Cardiac muscle cell (in vitro differentiated cells and primary cell): ENCODE measurements at places on chromosomes 5 and 9. TPM values are rescaled to one million over a fixed set of nuclear protein-coding genes. Genes with fewer than 3 reads are reported as not detected.
A peak's percentile ranks its signal among the peaks of the same experiment; 100 is the strongest.

DNA sequence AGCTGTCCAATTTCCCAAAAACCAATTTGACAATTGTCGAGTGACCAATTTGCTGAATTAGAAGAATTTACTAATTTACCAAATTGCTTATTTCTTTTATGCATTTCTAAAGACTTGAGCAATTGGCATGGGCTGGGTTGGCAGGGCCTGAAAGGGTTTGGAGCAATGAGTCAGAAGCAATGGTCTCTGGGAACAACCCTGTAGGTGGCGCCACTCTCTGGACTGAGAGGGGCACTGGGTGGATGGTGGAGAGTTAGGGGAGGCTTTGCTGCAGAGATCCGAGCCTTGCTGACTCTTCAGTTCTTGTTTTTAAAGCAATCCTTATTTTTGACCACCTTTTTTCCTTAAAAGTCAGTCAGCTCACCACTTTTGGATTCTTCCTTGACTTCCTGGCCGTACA, 71.5 kb upstream of the RPS23 start:
- H3K36me3 ChIP-seq = no peaks in the 10 kb centered on the region
- H3K27ac ChIP-seq = peak overlapping the region; percentile 69
- H3K4me3 ChIP-seq = no peak overlapping the region

GRCh38 chr5:147560718-147561331, 51.0 kb upstream of the DPYSL3 start:
- H3K36me3 ChIP-seq = no peaks in the 10 kb centered on the region
- no peak overlapping the region for H3K27ac ChIP-seq
- no peak for DNase-seq
- H3K4me3 ChIP-seq = no peak overlapping the region

Gene CARTPT
- total RNA-seq = not detected in 2 replicates

DNA sequence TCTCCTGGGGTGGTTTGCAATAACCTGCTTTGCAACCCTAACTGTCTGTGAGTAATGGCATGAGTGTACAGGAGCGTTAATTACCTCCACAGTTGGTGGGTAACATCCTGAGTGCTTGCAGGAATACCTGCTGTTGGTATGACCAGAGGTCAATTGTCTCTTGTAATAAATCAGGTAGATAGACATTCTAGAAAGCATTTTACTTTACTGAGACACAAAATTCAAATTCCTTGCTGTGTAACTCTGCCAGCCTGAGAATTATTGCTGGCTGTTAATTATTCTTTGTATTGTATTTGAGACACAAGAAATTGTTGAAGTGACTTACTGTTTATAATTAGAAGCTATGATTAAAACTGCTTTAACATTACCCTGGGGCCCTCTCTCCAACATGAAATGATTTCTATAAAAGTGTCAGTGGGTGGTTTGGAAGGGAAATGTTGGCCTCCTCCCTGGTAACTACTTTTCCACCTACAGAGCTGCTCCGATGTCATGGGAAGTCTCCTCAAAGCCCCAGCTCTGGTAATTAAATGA, 150.8 kb upstream of the ADCY2 start:
- no peak overlapping the region for H3K27ac ChIP-seq
- H3K4me3 ChIP-seq = no peak overlapping the region
- H3K27me3 ChIP-seq = no peaks in the 10 kb centered on the region
- H3K36me3 ChIP-seq = no peaks in the 10 kb centered on the region
- no peak for DNase-seq

DNA sequence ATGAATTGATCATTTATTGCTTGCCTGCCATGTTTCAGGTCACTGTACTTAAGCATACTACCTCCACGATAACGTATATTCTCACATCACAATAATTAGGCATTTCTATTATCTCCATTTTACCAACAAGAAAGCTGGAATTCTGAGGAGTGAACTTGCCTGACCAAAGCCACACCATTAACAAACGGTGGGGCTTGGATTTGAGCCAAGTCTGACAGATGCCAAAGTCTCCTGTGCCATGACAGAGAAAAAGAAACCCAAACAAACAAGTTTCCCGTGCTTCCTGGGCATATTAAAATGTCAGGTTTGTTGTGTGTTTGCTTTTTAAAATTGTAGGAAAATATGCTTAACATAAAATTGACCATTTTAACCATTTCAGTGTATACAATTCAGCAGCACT, 40.8 kb upstream of the KCNV2 start:
- peaks cover 12% of the 10 kb centered on the region for H3K4me1 ChIP-seq
- no peak overlapping the region for H3K4me3 ChIP-seq
- H3K36me3 ChIP-seq = no peaks in the 10 kb centered on the region
- H3K27ac ChIP-seq = no peak overlapping the region

DNA sequence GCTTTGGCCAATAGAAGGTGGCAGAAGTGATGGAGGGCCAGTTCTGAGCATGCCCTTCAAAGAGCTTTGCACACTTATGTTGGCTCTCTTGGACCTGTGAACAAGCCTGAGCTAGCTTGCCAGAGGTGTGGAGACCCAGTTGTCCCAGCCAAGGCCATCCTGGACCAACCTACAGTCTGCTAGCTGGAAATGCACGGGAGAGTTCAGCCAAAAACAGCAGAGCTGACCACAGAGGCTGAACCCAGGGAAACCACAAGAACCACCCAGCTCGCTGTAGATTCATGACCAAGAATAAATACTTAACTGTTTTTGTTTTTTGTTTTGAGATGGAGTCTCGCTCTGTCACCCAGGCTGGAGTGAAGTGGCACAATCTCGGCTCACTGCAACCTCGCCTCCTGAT, 65.4 kb upstream of the HAND1 start:
- no peak overlapping the region for H3K4me3 ChIP-seq
- H3K36me3 ChIP-seq = no peaks in the 10 kb centered on the region
- DNase-seq = no peak
- H3K27me3 ChIP-seq = peaks cover 5% of the 10 kb centered on the region
- H3K4me1 ChIP-seq = no peaks in the 10 kb centered on the region
- no peak overlapping the region for H3K27ac ChIP-seq

Gene GKAP1
- total RNA-seq = 8.1 and 11.7 TPM in 2 replicates

GRCh38 chr9:104860263-104860662, 67.7 kb downstream of the ABCA1 start:
- peaks cover 9% of the 10 kb centered on the region for H3K4me1 ChIP-seq
- H3K27me3 ChIP-seq = no peaks in the 10 kb centered on the region
- H3K36me3 ChIP-seq = peaks cover 7% of the 10 kb centered on the region
- no peak overlapping the region for H3K27ac ChIP-seq

Gene NKD2
- 3.4 and 4.4 TPM in 2 replicates for total RNA-seq

DNA sequence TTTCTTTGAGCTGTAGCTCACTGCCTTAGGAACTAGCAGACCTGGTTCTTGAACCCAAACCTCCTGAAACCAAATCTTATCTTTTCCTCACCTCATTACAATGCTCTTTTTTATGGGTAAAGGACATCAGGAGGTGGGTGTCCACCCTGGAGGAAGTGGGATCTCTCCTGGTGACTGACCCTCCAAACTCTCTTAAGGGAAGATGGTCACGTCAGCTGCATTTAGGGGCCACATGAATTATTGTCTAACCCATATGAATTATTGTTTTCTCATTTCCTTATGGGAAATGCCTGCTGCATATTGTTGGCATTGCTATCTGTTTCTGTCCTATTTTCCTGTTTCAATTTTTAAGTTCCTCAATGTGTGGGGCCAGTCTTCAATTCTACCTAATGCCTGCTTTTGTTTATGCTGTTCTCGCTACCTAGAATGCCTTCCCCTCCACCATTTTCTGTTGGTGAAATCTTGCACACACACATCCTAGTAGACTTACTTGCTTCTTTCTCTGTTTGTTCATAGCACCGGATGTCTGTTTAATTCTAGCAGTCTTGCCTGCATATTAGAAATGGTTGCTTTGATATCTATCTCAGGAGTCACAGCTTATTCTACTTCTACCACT, 22.0 kb upstream of the SPINK1 start:
- no peak overlapping the region for H3K27ac ChIP-seq
- no peaks in the 10 kb centered on the region for H3K36me3 ChIP-seq
- no peak for DNase-seq
- no peaks in the 10 kb centered on the region for H3K27me3 ChIP-seq
- peaks cover 11% of the 10 kb centered on the region for H3K4me1 ChIP-seq
- H3K4me3 ChIP-seq = no peak overlapping the region

Gene CTNND2
- 6.3 and 11.0 TPM in 2 replicates for total RNA-seq

DNA sequence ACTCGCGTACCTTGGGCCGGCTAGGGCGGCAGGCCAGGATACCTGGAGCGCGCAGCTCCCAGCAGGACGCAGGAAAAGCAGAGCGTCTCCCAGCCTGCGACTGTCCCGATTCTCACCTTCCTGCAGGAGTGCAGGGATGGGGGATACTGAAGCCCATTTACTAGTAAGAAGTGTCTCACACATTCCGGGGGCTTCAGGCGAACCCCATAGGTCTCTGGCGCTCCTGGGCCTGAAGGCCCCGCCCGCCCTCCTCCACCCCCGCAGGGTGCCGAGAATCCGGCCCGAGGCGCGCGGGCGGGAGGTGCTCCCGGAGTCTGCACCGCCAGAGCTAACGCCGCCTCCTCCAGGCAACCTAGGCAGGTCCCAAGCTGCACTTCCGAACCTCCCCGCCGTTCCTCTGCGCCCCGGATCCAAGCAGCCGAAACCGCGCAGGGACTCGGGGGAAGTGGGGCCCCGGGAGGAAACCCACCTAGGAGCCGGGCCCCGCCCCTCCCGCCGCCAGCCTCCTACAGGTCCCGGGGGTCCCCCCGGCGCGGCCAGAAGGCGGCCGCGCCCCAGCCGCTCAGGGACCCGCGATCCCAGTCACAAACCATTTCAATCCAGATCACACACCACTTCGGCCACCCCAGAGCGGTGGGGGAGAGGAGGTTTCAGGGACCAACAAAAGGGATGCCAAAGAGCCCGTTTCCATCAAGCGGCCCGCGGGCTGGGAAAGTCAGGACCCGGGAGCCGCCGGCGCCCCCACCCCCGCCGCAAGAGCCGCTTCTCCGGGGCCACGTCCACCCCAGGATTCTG, 1.2 kb downstream of the ROR2 start:
- H3K36me3 ChIP-seq = no peaks in the 10 kb centered on the region
- peak overlapping the region; percentile 98 for H3K4me3 ChIP-seq
- DNase-seq = peak; percentile 76
- H3K4me1 ChIP-seq = peaks cover 47% of the 10 kb centered on the region
- H3K27me3 ChIP-seq = peaks cover 3% of the 10 kb centered on the region
- H3K27ac ChIP-seq = peak overlapping the region; percentile 59

DNA sequence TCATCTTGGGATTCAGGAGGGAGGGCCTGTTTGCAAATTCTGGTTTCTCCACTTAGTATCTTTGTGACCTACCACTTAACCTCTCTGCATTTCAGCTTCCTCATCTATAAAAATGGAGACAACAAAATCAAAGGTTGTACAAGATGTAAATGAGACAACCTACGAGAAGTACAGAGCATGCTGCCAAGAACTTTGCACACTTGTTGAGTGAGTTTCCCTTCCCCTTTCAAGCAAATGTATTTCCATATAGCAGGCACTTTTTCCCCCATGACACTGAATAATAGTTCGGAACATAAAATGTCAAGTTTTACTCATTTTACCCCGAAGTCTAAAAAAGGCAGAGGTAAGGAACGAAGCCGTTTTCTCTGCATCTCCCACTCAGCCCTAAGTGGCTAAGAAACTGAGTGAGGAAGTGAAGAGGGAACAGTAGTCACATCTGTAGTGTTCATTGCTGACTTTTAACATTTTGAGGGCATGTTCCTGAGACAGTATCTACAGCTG, 159.0 kb downstream of the TLE1 start:
- H3K36me3 ChIP-seq = no peaks in the 10 kb centered on the region
- peaks cover 79% of the 10 kb centered on the region for H3K27me3 ChIP-seq
- DNase-seq = no peak
- H3K4me1 ChIP-seq = no peaks in the 10 kb centered on the region

Gene PCDHB7
- total RNA-seq = 1.1 and 2.3 TPM in 2 replicates

GRCh38 chr5:115531380-115531779, 13.2 kb downstream of the FEM1C start:
- H3K27me3 ChIP-seq = no peaks in the 10 kb centered on the region
- H3K4me1 ChIP-seq = peaks cover 31% of the 10 kb centered on the region
- H3K36me3 ChIP-seq = peaks cover 7% of the 10 kb centered on the region
- H3K27ac ChIP-seq = no peak overlapping the region

Gene PCDHB15
- 21.3 and 32.4 TPM in 2 replicates for total RNA-seq

DNA sequence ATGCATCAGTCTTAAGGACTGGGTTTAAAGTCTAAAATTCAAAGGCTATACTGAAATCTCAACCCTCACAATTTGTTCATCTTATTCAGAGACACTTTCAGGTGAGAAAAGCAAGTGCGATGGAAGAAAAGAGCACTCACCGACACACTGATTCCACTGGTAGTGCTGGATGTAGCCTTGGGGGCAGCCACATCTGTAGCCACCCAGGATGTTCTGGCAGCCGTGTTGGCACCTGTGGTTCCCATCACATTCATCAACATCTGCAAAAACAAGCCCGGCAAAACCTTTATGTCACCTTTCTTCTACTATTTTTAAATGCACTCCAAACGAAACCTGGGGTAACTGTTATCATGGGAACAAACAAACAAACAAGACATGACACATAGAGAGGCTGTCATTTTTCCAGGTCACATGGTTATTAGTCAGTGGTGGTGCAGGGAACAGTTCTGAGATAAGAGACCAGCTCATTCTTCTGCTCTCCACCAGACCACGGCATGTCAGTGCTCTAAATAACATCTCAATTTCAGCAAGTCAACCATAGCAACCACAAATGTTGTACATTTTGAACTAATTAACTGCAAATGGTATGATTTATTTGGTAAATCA, 188.4 kb downstream of the SLC12A2 start:
- no peak for DNase-seq
- H3K27ac ChIP-seq = peak overlapping the region; percentile 75
- no peaks in the 10 kb centered on the region for H3K4me1 ChIP-seq
- no peak overlapping the region for H3K4me3 ChIP-seq
- H3K27me3 ChIP-seq = no peaks in the 10 kb centered on the region
- H3K36me3 ChIP-seq = peaks cover 90% of the 10 kb centered on the region

Gene PDLIM4
- total RNA-seq = 22.0 and 23.1 TPM in 2 replicates

Gene MYOZ3
- total RNA-seq = 2.1 and 6.8 TPM in 2 replicates

DNA sequence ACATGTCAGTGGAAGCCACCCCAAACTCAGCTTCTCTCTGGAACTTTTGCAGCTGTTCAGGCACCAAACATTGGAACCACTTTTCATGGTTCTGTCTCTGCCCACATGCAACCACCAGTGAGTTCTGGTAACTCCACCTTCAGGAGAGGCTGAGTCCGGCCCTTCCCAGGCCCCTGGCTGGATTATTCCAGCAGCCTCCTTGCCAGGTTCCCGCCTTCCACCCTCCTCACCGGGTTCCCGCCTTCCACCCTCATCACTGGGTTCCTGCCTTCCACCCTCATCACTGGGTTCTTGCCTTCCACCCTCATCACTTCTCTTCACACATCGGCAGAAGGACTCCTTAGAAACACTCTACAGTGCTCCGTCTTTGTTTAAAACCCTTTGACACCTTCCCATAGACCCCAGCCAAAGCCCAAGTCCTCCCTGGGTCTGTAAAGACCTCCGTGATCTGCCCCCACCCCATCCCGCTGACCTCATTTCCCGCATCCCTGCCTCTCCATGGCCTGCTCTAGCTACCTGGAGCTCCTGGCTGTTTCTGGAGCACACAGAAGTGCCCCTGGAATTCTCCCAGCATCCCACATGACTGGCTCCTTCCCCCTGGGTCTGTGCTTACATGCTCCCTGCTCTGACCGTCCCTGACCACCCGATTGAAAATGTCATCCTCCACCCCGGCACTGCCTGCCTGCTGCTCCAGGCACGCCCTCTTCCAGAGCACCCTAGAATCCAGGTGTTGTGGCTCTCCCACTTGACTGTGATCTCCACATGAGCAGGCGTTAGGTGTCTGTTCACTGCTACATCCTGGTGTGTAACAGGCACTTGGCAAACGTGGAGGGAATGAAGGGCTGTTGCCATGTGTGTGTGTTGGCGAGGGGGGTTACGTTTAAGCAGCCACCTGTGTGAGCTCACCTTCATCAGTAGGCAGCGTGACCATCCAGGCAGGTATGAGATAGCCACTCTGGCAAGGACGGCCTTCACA, 17.7 kb downstream of the ROPN1L start:
- peaks cover 3% of the 10 kb centered on the region for H3K4me1 ChIP-seq
- no peak overlapping the region for H3K4me3 ChIP-seq
- no peak overlapping the region for H3K27ac ChIP-seq

Gene LCN9
- total RNA-seq = not detected in 2 replicates
